ENCODE measurements at places on chromosomes 4 and X. TPM values are rescaled to one million over a fixed set of nuclear protein-coding genes. Genes with fewer than 3 reads are reported as not detected.

SPANXD gene
- total RNA-seq = not detected

ABHD18 gene
- total RNA-seq = 14.6 TPM

DNA sequence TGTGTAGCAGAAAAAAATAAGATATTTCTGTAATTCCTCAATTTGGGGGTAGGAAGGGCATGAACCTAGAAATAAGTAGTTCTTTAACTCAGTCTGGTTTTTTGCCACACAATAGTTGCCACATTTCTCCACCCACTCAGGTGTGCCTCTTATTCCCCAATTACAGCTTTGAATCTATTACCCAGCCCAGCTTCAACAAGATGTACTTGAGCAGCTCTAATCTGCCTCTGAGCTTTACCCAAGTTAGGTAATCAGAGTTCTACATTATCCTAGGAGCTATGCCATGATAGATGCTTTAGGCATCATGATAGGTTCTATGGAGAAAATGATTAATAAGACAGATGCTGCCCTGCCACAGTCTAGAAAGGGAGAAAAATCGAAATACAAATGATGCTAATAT lies 117.4 kb upstream of the GPRIN3 start:
- no peaks in the 10 kb centered on the region for H3K27me3 ChIP-seq
- H3K27ac ChIP-seq = no peak overlapping the region
- no peak overlapping the region for H3K4me3 ChIP-seq
- no peaks in the 10 kb centered on the region for H3K36me3 ChIP-seq
- DNase-seq = no peak
- no peaks in the 10 kb centered on the region for H3K4me1 ChIP-seq

DNA sequence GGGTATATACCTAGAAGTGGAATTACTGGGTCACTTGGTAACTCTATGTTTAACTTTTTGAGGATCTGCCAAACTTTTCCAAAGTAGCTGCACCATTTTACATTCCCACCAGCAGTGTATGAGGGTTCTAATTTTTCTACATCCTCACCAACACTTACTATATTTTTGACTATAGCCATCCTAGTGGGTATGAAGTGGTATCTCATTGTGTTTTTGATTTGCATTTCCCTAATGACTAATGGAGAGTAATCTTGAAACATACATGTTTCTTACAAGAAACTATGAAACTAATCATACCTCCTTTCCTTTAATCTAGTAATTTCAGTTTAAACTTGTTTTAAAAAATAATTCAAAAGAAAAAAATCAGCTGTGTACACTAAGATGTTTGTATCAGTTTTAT lies 17.9 kb downstream of the BCLAF3 start:
- H3K27ac ChIP-seq = no peak overlapping the region
- H3K4me1 ChIP-seq = no peaks in the 10 kb centered on the region
- H3K27me3 ChIP-seq = no peaks in the 10 kb centered on the region
- no peak overlapping the region for H3K4me3 ChIP-seq

DNA sequence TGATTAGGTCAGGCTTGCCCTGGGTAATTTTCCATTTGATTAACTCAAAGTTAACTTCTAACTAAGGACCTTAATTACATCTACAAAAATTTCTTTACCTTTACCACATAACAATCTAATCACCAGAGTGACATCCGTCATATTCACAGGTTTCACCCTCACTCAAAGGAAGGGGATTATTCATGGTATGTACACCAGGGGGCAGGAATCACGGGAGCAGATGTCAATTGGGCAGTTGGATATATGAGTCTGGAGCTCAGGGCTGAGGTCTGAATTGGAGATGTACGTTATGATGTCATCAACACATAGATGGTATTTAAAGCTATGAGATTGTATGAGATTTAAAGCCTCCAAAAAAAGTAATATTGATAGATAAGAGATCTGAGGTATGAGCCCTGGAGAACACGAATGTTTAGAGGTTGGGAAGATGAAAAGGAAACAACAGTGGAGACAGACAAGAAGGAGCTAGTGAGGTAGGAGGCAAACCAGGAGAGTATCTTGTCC lies 52.9 kb downstream of the PGRMC1 start:
- no peak overlapping the region for H3K27ac ChIP-seq
- H3K27me3 ChIP-seq = no peaks in the 10 kb centered on the region
- H3K36me3 ChIP-seq = no peaks in the 10 kb centered on the region
- no peak overlapping the region for H3K4me3 ChIP-seq
- no peak for DNase-seq
- H3K4me1 ChIP-seq = no peaks in the 10 kb centered on the region

DNA sequence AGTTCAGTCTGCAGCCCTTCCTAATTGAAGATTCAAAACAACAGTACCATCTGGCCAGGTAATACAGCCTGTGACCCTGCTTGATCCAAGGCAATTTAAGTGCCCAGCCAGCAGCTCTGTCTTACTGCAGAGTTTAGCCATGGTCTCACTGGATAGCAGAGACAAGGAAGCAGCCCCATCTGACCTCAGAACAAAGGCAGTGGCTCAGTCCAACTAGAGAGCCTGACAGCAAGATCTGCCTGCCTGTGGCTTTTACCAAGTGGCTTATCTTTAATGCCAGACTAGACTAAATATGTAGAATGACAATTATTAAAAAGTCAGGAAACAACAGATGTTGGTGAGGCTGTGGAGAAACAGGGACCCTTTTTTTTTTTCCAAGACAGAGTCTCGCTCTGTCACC lies 293.4 kb downstream of the DTHD1 start:
- no peak for DNase-seq
- no peak overlapping the region for H3K27ac ChIP-seq
- no peaks in the 10 kb centered on the region for H3K36me3 ChIP-seq
- no peaks in the 10 kb centered on the region for H3K4me1 ChIP-seq
- no peaks in the 10 kb centered on the region for H3K27me3 ChIP-seq

All from uterus (tissue), 4 donors.